Fibroblast of lung (primary cell): ENCODE measurements at places on chromosomes 5 and 9. TPM values are rescaled to one million over a fixed set of nuclear protein-coding genes. Genes with fewer than 3 reads are reported as not detected.

DNA sequence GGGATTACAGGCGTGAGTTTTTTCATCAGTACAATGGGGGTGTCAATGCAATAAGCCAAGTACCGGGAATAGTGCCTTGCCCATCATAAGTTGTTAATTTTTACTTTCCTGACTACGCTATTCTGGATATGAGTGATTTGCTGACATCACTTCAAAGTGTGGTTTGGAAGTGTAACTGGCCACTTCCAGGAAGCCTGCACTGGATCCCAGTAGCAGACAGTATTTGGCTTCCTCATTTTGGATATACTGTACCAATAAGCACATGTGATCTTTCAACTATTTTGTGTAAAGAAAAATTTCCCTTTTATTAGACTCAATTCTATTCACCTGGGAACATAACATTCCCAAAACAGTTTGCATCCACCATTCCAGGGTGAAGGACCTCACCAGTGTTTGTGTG lies 417.7 kb upstream of the KLF4 start:
- no peak overlapping the region for H3K27ac ChIP-seq
- no peak for DNase-seq
- peaks cover 4% of the 10 kb centered on the region for H3K27me3 ChIP-seq
- no peak overlapping the region for H3K4me3 ChIP-seq
- H3K36me3 ChIP-seq = no peaks in the 10 kb centered on the region

DNA sequence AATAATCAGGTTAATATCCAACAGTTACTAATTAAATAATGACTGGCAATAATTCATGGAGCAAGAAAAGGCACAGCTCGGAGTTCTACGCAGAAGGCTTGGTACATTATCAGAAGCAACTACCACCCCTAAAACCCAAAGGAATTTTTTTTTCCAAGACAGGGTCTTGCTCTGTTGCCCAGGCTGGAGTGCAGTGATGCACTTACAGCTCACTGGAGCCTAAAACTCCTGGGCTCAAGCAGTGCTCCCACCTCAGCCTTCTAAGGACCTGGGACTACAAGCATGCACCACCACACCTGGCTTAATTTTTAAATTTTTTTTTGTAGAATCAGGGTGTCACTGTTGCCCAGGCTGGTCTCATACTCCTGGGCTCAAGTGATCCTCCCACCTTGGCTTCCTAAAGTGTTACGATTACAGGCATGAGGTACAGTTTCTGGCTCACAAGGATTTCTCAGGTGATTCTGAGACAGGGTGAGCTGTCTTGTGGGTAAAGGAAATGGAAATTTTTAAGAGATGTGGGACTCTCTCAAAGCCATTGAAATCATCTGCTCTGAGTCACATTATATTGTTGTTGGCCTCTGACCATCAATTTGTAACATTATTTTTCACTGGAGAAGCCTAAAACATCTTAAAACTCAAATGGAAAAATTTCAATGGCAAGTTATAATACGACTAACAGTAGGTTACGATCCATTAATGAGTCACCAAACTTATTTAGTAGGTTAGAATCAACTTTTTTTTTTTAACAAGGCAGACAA lies 19.7 kb upstream of the HSDL2 start:
- H3K4me1 ChIP-seq = peaks cover 2% of the 10 kb centered on the region
- no peak overlapping the region for H3K27ac ChIP-seq
- no peaks in the 10 kb centered on the region for H3K36me3 ChIP-seq
- no peaks in the 10 kb centered on the region for H3K27me3 ChIP-seq

DNA sequence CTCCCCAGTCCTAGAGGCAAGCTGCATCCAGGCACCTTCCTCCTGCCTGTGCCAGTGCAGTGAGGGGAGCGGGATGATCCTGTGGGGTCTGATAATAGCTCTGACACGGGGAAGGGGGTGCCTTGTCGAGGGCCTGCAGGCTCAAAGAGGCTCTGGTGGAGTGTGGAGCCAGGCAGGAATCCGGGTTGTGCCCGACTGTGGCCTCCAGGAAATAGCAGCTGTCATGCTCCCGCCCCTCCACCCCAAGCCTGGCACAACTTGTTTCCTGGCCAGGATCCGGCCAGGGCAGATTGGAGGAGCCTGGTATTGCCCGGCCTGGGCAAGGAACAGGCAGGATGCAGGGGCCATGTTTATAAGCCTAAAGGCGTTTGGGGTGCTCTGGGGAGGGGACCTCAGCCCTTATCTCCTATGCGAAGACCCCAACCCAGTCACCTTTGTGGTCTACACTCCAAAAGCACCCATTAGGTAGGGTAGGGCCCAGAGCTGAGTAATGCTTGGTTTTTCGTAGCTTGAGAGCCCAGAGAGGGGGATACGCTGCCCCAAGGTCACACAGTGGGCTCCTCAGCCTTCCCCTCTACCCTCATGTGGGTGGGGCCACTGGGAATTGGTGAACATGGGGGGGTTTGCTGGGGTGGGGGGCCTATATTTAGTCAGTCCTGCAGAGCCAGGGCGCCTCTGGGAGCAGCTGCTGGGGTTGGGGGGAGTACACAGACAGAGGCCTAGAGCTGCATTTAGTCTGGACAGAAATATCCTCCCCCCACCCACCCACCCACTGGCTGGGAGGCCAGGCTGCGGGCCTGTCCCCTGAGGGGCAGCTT lies 12.2 kb downstream of the CXXC5 start:
- H3K36me3 ChIP-seq = no peaks in the 10 kb centered on the region
- peak overlapping the region; percentile 27 for H3K4me3 ChIP-seq
- no peaks in the 10 kb centered on the region for H3K27me3 ChIP-seq
- peaks cover 38% of the 10 kb centered on the region for H3K4me1 ChIP-seq

DNA sequence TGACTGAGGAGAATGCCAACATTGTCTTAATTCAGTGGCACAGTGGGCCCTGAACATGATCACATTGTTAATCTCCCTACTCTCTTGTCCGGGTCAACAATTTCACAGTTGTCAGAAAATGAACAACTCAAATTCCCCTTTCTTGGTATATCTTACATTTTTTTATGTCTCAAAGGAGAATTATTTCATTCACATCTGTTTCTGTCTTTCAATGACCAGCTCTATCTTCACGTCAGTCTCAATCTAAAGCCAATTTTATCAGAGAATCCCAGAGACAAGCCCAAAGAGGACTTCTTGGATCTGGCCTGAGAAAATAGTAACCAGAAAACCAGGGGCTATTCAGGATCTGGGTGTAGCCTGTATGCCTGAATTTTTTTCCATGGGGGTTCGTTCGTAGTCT lies 477.5 kb downstream of the PDE4D start:
- DNase-seq = no peak
- no peaks in the 10 kb centered on the region for H3K27me3 ChIP-seq
- no peaks in the 10 kb centered on the region for H3K36me3 ChIP-seq
- H3K27ac ChIP-seq = no peak overlapping the region
- no peaks in the 10 kb centered on the region for H3K4me1 ChIP-seq

- H3K27me3 ChIP-seq = no peaks in the 10 kb centered on the region
- H3K36me3 ChIP-seq = no peaks in the 10 kb centered on the region
- H3K4me3 ChIP-seq = no peak overlapping the region
- H3K27ac ChIP-seq = no peak overlapping the region
- DNase-seq = peak; percentile 43
Observed at GRCh38 chr9:7510199-7510598, 289.4 kb downstream of the DMAC1 start.

DNA sequence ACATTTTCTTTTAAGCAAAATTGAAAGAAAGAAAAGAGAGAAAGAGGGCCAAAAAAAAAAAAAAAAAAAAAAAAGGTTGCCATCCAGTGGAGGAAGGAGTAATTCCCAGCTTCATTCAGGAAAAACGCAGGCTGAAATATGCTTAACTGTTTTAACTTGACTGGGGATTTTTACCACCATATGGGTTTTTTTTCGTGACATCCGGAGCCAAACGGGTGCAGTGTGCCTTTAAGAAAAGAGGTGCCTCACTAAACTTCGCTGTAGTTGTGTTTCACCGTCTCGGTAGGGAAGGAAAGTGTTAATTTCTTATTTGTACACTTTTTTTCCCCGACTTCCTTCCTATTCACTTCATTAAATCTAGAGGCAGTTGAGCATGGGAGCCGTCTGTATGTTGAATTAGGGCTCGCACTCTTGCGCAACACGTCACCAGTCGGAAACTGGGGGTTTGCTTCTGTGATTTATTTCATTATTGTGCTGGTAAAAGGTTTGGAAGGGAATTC lies 143.0 kb downstream of the SMARCA2 start:
- peaks cover 2% of the 10 kb centered on the region for H3K4me1 ChIP-seq
- peak overlapping the region; percentile 46 for H3K4me3 ChIP-seq
- no peaks in the 10 kb centered on the region for H3K27me3 ChIP-seq
- peak; percentile 69 for DNase-seq

- no peaks in the 10 kb centered on the region for H3K4me1 ChIP-seq
- peak; percentile 55 for DNase-seq
- no peak overlapping the region for H3K27ac ChIP-seq
- H3K36me3 ChIP-seq = no peaks in the 10 kb centered on the region
- no peaks in the 10 kb centered on the region for H3K27me3 ChIP-seq
Observed at GRCh38 chr5:120055858-120056257, 408.2 kb upstream of the PRR16 start.

DNA sequence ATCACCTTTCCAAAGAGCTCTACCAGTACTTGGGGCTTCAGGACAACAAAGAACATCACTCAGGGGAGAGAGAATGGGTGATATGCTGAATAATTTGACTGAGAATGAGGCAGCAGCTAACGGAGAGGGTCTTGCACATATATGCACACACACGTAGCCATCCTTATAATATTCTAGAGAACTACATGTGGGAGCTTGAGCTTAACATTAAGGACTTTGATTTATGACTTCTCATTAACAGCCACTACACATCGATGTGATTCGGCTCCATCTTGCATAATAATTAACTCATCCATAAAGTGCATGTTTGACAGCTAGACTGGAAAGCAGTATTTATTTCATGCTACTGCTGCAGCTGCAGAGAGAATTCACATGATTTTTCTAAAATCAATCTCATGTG lies 163.4 kb downstream of the RAB3C start:
- no peak for DNase-seq
- H3K27ac ChIP-seq = no peak overlapping the region
- no peaks in the 10 kb centered on the region for H3K27me3 ChIP-seq
- H3K36me3 ChIP-seq = no peaks in the 10 kb centered on the region
- H3K4me1 ChIP-seq = no peaks in the 10 kb centered on the region
- H3K4me3 ChIP-seq = no peak overlapping the region

- no peaks in the 10 kb centered on the region for H3K36me3 ChIP-seq
- no peak overlapping the region for H3K27ac ChIP-seq
- H3K4me1 ChIP-seq = peaks cover 4% of the 10 kb centered on the region
- DNase-seq = peak; percentile 96
- H3K27me3 ChIP-seq = no peaks in the 10 kb centered on the region
- H3K4me3 ChIP-seq = no peak overlapping the region
Observed at GRCh38 chr5:55897905-55898304, 46.7 kb downstream of the IL31RA start.

DNA sequence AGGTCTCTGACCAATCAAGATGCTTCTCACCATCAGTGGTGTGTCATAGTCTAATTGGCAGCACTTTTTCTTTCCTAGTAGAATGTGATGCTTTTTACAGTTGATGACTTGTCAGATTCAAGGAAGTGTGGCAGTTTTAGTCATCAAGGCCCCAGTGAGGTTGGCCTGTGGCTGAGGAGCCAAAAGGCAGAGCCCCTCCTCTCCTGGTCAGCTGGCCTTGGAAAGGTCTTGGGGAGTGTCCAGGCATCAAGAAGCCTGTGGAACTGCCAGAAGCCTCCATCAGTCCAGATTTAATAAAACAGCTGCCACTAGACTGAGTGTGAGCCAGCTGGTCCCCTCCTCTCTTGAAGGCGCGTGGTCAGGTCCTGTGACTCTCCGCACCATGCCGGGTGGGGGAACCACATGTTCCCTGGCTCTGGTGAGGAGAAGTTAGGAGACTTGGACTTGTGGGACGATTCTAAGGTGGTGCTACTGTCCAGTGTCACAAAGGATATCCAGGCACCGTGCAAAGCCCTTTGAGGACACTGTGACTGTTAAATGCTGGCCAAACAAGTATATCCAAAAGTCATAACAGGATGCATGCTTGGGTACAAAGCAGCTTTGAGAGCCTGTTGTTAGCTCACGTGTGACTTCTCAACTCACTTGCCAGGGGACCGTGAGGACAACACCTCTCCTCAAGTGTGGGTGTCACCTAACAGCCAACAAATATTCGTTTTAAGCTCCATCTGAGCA lies 6.1 kb upstream of the ANGPTL2 start:
- no peaks in the 10 kb centered on the region for H3K27me3 ChIP-seq
- H3K4me1 ChIP-seq = peaks cover 48% of the 10 kb centered on the region
- peak overlapping the region; percentile 72 for H3K27ac ChIP-seq

GRCh38 chr9:86636519-86636918 lies 282.3 kb upstream of the TUT7 start:
- H3K36me3 ChIP-seq = no peaks in the 10 kb centered on the region
- no peak overlapping the region for H3K4me3 ChIP-seq
- DNase-seq = no peak
- no peaks in the 10 kb centered on the region for H3K4me1 ChIP-seq
- no peaks in the 10 kb centered on the region for H3K27me3 ChIP-seq

- H3K36me3 ChIP-seq = no peaks in the 10 kb centered on the region
- no peak overlapping the region for H3K4me3 ChIP-seq
- peak; percentile 50 for DNase-seq
- H3K4me1 ChIP-seq = no peaks in the 10 kb centered on the region
Observed at GRCh38 chr5:17411436-17412402, 86.3 kb upstream of the TAF11L2 start.

DNA sequence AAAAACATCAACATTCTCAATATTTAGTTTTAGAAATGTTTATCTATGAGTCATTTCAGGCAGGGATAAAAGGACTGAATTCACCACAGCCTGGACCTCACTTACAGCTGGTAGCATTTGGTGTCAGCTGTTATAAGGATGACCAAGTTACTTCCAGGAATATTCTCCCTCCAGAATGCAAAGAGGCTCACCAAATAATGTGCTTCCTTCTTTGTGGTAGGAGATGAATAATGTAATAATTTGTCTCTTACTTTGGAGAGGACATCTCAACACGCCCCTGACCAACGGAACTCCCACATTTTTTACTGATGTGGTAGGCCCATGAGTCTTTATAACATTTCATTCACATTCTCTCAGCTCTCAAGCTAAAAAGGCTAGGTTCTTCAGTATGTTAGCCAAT lies 825.9 kb upstream of the GRAMD2B start:
- H3K36me3 ChIP-seq = no peaks in the 10 kb centered on the region
- H3K27ac ChIP-seq = no peak overlapping the region
- peaks cover 8% of the 10 kb centered on the region for H3K4me1 ChIP-seq
- no peaks in the 10 kb centered on the region for H3K27me3 ChIP-seq
- H3K4me3 ChIP-seq = no peak overlapping the region

DNA sequence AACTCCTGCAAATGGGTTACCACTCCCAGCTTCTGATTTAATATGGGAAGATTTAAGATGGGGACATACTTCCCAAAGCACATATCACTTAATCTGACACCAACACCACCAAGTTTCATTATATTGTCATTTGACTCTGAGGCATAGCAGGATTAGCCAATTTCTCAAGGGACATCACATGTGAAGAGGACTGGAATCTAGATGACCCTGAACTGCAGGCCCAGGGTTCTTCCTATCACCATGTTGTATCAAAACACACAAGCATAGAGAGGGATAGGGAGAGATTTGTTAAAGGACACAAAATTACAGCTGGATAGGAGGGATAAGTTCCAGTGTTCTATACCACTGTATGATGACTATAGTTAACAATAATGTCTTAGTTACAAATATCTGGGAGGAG lies 168.3 kb upstream of the PPP2R2B start:
- H3K4me1 ChIP-seq = no peaks in the 10 kb centered on the region
- H3K27ac ChIP-seq = no peak overlapping the region
- no peaks in the 10 kb centered on the region for H3K27me3 ChIP-seq
- H3K36me3 ChIP-seq = no peaks in the 10 kb centered on the region
- DNase-seq = no peak
- no peak overlapping the region for H3K4me3 ChIP-seq

Gene NTNG2
- 0.77 and 2.1 TPM in 2 replicates for total RNA-seq

Gene MVB12B
- total RNA-seq = 2.3 and 2.6 TPM in 2 replicates

Gene PDZD2
- under 0.01 and 0.33 TPM in 2 replicates for total RNA-seq

Gene SHISAL2B
- not detected in 2 replicates for total RNA-seq

Gene MAMDC2
- 5.4 and 23.0 TPM in 2 replicates for total RNA-seq

Gene ADAMTS2
- 16.2 and 27.0 TPM in 2 replicates for total RNA-seq
